ENCODE measurements at places on chromosomes 16 and 17.
A peak's percentile ranks its signal among the peaks of the same experiment; 100 is the strongest.

- DNase-seq = no peak
These were observed 3.1 kb downstream of the CD300C start for GRCh38 chr17:74542727-74543383.

DNA sequence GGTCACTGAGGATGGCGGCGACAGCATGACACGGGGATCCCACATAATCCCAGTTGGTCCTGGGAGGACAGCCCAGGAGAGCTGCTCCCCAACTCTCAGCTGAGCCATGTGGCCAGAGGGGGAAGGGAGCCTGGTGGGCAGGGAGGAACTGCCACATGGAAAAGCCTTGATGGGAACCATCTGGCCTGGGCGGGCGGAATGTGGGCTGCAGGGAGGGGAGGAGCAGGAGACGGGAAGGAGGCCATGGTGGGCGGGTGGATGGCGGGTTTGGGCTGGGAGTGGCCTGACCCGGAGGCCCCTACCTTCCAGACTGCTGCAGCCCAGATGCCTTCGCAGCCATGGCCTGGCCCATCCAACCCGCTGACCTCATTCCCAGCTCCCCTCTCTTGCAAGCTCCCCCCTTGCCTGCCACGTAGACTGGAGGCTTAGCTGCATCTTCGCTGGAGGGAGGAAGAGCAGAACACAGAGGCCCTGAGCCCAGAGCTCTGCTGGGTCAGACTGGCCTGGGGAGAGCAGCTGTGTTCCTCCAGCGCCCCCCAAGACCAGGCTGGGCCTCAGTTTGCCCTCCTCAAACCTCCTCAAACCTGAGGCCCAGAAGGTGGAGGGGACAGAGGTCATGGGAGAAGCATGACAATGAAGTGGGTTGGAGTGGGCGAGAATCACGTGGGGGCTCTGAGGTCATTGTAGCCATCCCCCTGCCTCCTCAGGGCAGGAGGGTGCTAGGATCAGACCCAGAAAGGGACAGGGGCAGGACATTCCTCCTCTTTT lies 8.2 kb upstream of the COL1A1 start:
- peak; percentile 100 for DNase-seq

GRCh38 chr16:88286301-88286923 lies 96.3 kb upstream of the ZNF469 start:
- DNase-seq = no peak

DNA sequence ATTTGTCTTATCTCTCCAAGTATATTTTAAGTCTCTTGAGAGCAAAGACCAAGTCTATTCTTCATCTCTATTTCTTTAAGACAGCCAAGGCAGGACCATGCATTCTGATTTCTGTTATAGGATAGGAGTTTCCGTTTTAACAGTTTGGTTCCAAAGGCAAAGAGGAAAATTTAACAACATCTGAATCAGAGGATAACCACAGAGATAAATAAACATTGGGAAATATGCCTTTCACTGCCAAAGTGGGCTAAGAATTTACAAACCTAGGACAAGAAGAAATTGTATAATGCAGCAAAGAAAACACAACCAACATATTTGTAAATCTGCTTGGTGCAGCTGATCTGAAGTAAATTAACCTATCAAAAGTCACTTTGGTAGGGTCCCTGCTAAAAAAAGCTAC lies 37.7 kb downstream of the USP32 start:
- peak; percentile 82 for DNase-seq

- no peak for DNase-seq
These were observed 4.3 kb upstream of the NPW start for GRCh38 chr16:2015117-2015946.

DNA sequence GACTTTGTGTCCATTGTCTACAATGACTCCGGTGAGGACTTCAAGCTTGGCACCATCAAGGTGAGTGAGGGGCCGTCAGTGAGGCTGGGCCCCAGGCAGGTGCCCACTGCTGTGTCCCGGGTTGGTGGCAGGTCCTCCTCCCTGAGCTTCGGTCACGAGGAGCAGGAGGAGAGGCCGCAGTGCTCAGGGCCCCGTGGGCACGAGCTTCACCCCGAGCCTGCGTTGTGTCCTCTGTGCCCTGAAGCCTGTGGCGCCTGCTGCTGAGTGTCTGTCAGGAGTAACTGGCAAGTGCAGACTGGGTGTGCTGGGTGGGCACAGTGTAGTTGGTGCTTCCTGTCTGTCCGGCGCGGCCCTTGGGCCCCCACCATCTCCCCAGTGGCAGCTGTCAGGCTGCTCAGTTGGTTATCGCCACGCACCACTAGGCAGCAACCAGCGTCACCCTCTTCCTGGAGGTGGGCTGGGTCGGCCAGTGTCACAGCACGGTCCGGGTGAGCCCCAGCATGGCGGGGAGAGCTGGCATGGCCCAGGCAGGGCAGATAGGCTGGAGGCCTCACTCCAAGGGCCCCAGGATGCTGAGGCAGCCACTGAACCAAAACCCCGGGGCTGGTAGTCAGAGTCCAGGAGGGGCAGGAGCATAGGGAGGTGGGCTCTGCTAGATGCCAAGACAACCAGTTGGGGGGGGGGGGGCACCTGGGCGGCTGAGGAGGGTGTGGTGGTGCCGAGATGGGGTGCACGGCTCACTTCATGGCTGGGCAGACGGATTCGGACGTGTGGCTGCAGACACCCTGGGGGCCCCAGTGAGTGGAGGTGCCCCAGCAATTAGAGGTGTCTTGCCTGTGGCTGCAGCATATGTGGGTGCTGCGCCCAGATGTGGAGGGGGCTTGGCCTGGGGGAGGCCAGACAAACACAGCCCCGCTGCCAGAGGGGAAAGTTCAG lies 39.3 kb downstream of the TSC2 start:
- no peak for DNase-seq

- DNase-seq = peak; percentile 94
These were observed 823 bp downstream of the NBR1 start for GRCh38 chr17:43171586-43172487.

GRCh38 chr16:68785715-68786114 lies 48.6 kb downstream of the CDH1 start:
- DNase-seq = no peak

GRCh38 chr16:47483616-47484015 lies 22.5 kb downstream of the PHKB start:
- DNase-seq = no peak

- peak; percentile 15 for DNase-seq
These were observed 10.1 kb downstream of the THRA start for GRCh38 chr17:40072735-40073346.

DNA sequence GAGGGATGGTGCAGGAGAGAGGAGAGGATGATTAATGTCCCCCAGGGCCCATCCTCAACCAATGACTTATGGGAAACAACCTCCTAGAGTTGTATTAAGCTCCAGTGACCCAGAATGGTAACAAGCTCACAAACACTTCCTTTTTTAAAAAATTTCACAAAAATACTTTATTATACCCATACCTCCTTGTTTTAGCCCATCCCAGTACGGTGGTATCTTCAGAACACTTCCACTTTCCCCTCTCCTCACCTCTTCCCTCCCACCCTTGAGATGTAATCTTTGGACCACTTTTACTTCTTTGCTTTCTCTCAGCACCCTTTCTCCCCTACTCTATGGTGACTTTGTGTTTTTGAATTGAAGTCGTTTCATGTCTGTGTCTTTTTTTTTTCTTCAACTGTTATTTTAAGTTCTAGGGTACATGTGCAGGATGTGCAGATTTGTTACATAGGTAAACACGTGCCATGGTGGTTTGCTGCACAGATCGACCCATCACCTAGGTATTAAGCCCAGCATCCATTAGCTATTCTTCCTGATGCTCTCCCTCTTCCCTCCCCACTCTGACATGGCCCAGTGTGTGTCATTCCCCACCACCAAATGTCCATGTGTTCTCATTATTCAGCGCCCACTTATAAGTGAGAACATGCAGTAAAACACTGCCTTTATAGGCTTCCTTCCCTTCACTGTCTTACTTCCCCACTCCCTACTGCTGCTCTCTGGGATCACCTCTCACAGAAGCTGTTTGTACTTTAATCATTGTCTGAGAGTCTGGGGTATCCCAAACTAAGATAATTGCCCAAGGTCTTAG lies 124.5 kb downstream of the PRKCB start:
- no peak for DNase-seq

DNA sequence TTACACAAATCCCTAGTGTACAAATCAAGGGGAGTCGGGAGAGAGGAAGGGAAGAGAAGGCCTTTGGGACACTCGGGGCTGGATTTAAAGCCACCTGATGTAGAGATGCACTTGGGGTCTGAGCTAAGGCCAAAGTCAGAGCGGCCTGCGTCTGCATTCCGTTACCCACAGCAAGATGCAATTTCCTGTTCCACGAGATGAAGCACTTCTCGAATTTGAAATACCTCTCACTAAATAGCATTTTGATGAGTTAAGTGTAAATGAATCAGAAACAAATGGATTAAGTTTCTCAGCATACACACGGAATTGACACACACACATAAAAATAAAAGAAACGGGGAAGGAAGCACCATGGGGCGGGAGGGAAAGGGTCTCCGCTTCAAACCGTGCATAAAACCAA lies 386.0 kb downstream of the SOX9 start:
- DNase-seq = no peak

DNA sequence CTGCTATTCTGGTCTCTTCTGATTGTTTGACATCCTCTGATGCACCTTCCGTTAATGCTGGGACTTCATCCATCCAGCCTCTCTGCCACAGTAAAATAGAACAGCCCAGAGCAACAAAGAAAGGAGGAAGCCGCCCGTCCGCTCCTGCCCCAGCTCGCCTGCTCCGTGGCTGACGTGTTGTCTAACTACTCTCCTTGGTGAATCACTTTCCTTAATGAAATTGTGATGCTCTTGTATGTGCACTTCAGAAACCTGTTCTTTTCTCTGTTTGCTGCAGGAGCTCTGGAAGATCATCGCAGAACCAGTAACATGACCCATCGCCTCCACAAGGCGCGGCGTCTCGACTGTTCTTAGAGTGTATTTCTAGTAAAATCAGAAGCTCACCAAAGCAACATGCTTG lies 24.3 kb downstream of the METTL22 start:
- no peak for DNase-seq

- no peak for DNase-seq
These were observed 36.9 kb downstream of the ERN1 start for GRCh38 chr17:64092952-64093451.

- DNase-seq = no peak
These were observed 8.0 kb upstream of the IL32 start for GRCh38 chr16:3057181-3058138.

DNA sequence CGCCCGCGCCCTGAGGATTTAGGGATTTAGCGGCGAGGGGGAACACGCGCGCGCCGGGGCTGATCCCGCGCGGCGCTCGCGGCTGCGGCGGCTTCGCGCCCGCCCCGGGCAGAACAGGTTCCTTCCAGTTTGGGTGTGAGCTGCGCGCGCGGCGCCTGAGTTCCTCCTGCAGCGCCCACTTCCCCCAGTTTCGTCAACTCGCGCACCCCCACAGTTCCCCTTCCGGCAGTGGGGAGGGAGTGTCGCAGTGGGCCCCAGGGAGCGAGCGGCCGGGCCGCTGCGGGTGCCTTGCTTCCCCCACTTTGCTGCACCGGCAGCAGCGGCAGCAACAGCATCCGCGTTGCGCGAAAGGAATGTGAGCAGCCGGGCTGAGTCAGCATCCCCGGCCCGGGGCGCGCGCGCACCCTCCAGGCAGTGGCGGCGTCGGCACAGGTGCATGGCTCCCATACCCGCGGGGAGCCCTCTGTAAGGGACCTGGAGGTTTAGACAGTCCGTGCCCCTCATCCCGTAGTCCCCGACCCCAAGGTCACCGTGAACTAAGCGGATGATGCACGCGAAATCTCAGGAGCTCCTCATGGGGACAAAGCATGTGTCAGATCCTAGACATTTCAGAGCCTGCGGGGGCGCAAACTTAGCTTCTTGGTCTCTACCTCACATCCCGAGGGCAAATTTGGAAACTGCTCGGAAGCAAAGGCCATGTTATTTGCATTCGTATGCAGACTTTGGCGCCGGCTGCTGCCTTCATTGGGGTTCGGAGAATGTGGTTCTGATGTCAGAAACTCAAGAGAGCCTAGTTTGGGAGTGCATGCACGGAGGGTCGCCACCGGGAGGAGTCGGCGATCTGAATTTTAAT lies 767 bp downstream of the ARSG start:
- DNase-seq = peak; percentile 93

DNA sequence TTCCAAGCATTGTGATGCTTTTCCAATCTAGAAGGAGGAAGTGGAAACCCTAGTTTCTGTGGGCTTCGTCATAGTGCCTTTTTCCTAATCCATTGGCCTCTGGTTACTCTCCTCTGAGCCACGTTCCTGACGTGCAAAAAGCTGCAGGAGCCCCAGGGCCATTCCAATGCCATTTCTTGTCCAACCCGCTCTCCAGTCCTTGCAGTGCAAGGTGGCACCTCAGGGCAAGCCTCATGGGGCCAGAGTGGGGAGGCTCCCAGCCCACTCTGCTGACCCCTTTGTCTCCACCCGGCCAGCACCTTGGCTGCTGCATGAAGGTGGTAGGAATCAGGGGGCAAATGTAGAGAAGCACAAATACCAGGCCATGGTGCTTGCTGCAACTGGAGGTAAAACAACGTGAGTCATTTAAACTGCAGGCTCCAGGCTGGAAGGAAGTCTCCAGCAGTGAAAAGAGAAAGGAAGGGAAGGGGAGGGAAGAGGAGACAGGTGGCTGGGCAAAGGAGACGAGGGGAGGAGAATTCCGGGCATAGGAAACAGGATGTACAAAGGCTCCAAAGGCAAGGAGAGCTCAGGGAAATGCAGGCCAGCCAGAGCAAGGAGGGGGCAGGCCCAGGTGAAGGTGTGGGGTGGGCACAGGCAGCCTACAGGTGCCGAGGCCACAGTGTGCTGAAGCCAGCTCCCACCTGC lies 168.2 kb upstream of the TNRC6C start:
- DNase-seq = no peak

- peak; percentile 23 for DNase-seq
These were observed 31.6 kb upstream of the LRRC37A3 start for GRCh38 chr17:64950871-64951270.

- DNase-seq = peak; percentile 38
These were observed 36.0 kb downstream of the OSBPL7 start for GRCh38 chr17:47785538-47786123.

DNA sequence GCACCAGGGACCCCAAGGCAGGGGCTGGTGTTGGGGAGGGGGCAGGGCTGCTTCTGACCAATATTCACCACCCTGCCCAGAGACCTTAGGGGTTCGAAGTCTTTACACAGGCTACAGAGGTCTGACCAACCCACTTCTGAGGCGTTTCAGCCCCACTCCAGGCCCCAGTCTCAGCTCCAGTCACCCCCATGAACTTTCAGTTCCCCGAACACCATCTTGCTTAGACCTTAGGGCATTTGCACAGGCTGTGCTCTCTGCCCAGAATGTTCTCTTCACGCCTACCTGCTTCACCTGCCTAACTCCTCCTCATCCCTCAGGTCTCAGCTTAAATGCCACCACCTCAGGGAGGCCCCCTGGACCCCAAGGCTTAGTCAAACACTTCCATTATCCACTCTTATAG lies 25.8 kb upstream of the CPNE2 start:
- DNase-seq = no peak

Data from GM23248 (cell line).